Tongue (tissue), 3 donors: ENCODE measurements at places on chromosomes 6 and 20. TPM values are rescaled to one million over a fixed set of nuclear protein-coding genes. Genes with fewer than 3 reads are reported as not detected.

GRCh38 chr6:16660157-16660497, 101.1 kb downstream of the ATXN1 start:
- DNase-seq, result no peak

The CLDN20 gene
- total RNA-seq, result not detected

The TCF21 gene
- 0.31 TPM for total RNA-seq

The FUT9 gene
- total RNA-seq, result under 0.01 TPM

DNA sequence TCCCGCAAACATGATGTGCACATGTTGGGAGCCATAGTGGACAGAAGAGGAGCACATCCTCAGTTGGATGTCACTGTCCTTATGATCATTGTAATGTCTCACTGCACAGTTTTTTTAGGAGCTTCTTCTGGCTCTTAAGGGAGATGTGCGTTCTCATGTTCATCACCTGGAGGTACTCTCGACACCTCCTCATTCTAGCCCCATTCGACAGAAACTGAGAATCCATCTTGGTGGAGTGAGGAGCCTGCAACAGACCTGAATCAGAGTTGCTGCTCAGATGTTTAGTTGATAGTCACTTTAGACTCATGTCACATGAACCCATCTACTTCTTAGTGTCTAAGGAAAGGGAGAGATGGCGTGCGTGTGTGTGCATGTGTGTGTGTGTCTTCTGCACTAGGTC, 2.3 kb upstream of the BMP6 start:
- no peak for DNase-seq
